ENCODE measurements at places on chromosomes 5 and 9.

DNA sequence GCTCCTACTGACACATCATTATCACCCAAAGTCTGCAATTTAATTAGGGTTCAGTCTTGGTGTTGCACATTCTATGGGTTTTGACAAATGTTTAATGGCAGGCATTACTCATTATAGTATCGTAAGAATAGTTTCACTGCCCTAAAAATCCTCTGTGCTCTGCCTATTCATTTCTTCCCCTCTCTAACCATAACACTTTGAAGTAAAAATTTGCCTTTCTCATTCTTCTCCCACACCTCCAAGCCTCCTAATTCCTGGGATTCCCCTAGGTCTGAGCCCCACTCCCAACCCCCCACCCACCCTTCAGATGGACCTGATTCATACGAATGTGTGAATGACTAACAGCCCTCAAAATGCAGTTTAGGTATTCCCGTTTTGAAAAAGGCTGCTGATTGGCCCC lies 18.4 kb downstream of the ENC1 start:
- no peak for DNase-seq

DNA sequence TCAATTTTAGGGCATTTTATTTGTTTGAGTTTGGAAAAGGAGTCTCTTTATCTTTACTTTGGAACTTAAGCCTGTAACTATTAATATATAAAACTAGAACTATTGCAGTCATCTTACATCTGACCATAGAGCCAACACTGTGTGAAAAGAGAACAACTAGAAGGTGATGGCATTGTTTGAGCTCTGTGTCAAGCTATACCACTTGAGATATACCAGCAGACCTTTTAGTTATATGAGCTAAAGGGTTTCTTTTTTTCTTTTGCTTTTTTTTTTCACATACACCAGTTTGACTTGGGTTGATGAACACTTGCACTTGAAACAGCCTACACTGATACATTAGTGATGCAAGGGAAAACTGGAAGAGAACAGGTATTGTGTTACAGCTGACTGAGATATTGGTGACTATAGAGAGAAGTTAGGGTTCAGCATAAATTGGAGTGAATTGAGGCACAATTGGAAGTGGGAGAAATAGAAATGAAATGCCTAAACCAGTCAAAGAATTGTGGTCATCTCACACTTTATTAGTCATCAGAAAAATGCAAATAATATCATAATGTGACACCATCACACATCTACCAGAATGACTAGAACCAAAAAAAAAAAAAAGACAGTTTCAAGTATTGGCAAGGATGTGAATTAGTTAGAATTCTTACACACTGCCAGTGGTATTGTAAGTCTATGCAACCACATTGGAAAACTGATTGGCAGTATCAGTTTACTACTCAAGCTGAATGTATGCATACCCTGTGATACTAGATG lies 60.9 kb downstream of the ADRB2 start:
- no peak for DNase-seq

DNA sequence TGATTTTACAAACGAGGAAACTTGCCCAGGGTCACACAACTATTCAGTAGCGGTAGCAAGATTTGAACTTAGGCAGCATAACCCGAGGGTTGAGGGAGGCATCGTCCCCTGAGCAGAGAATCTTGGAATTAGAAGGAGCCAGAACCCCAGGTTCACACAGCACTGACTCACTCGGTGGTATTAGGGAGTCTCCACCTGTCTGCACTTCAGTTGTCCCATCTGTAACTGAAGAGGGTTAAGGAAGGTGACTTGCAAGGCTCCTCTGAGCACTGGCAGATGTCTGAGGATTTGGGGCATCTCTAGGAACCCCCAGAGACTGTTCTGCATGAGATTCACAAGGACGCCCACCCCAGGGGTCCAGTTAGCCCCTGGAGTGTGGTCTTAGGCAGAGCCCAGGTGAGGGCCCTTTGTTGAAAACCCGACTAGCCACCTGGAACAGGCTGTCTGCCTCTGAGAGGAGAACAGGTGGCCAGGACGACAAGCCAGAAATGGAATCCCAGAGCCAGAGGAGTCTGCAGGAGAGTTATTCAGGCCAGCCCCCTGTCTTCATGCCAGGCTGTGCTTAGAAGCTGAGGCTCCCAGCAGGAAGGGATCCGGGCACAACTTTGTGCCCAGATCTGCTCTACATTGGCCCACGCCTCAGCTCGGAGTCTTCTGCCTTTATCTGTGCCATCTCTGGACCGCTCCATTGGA lies 50.0 kb upstream of the ORM1 start:
- DNase-seq: no peak

DNA sequence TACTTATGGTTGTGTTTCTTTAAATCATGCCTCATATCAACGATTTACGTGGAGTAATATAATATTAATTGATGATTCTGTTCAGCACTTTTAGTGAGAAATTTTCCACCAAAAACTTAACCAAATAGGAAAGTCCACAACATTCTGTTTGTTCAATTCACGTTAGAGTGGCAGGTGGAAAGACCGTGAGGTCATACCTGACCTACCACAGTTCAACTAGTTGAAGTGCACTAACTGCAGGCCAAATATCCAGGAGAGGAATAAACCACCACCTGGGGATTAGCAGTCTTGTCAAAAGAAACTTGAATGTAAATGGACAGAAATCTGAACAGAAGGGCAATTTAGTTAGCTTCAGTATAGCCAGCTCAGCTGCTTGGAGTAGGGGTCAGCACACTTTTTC lies 577.7 kb downstream of the KIF4B start:
- no peak for DNase-seq

DNA sequence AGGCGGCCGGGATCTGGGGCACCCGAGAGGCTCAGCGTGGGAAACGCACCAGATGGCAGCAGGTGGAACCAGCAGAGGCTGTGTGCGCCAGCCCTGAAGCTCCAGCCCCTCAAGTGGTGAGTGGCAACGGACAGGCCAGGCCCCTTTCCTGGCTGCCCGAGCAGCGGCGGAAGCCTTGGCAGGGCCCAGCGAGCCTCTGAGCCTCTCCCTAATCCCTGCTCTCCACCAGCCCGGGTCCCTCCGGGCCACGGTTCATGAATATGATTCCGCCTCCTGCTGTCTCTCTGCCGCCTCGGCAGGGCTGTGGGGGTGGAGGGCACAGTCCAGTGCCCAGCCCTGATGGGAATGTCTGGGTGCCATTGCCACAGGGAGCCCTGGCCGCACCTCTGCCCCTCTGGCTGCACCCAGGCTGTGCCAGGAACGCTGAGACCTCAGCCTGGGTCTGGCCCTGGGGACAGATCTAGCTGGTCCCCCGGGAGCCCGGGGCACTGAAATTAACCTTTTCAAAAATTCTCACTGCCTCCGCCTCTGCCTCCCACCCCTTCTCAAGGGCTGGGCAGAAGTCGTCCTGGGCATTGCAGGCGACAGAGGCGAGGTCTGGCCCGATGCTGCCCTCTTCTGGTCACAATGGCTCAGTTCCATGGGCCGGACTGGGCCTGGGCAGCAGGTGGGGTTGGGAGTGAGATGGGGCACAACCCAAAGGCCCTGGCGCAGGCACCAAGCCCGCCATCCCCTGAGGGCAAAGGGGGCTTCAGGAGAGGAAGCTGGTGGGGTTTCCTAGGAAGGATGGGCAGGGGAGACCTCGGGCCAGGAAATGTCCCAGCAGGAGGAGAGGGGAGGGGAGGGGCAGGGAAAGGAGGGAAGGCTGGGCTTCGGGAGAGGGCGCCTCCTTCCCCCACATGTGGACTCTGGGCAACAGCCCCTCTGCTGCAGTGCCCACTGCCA lies 20.3 kb downstream of the CCDC187 start:
- DNase-seq: peak; percentile 36

DNA sequence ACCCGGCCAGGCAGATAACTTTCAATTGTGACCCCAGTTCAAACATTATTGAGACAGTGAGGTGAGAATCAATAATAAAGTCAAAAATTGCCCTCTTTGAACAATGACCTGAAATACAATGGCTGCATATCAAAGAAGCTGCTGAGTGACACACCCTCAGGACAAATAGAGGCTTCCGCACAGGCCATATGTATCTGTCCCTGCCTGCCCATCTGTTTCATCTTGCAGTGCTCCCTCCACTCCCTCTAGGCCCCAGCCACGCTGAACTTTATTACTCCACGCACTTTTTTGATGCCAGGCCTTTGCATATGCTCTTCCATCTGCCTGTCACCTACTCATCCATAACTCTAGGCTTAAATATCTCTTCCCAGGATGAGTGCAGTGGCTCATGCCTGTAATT lies 15.9 kb upstream of the PFDN1 start:
- no peak for DNase-seq

GRCh38 chr9:69149321-69149807 lies 24.7 kb upstream of the TJP2 start:
- no peak for DNase-seq

GRCh38 chr5:160641405-160641804 lies 210.6 kb downstream of the ATP10B start:
- no peak for DNase-seq

- DNase-seq: no peak
Measured at GRCh38 chr5:15702102-15702501, 202.1 kb downstream of the FBXL7 start.

GRCh38 chr5:149038336-149039080 lies 24.4 kb downstream of the SH3TC2 start:
- DNase-seq: no peak

DNA sequence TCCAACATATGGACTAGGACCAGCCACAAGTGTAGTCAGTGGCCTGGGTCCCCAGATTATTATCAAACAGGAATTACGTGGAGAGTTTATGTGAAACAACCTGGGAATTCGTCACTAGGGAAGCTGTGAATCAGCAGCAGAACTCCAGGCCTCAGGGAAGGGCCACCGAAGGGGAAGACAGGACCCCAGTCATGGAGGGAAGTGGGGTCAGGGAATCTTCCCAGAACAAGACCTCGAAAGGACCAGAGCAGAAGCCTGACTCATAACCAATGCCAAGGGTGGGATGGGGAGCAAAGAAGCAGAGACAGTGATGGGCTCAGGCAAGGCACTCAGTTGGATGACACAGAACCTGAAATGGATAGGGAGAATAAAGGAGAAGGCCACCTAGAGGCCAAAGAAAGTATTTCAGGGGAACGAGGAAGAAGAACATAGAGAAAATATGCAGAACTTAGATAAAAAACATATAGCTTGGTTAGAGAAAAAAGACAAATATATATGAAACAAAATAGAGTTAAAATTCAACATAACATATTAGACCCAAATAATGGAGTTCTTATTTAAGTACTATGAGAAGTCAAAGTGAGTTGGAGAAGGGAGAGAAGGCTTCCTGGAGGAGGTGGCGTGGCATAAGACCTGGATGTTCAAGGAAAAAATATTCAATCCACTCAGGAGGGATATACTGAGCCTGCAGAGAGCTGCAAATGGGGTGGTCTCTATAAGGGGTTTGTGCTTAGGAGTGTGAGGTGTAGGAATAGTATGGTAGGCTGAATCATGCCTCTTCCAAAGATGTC lies 66.7 kb upstream of the CAST start:
- DNase-seq: no peak

GRCh38 chr9:133587466-133587865 lies 21.7 kb downstream of the FAM163B start:
- DNase-seq: no peak

DNA sequence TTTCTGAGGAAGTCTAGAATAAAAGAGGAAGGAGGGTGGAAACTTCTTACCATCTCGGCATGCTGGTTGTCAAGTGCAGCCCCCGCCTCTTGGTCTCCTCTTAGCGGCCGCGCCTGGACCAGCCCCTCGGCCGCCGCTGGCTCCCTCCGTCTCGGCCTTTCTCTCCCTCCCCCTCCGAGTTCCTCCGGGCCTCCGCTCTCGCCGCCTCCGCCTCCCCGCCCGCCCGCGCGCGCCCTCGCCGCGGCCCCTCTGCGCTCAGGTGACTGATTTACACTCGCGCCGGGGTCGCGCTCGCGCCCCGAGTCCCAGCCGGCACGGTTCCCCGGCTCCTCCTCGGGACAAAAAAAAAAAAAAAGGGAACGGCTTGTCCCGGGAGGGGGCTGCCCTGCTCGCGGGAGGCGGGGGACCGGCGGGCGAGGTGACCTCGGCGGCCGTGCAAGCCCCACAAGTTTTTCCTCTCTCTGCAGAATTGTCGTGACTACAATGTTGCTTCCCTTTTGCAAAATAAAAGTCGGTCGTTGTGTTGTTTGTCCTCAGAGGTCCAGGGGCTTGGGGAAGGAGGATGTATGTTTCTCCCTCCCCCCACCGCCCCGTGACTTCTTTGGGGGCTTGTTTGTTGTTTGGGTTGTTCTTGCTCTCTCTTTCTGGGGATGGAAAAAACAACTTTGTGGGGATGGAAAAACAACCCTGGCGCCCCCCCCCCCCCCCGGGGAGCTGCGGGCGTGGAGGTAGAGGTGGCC lies at the start of gene BNC2:
Gene BNC2 (minus strand): TSS at position 75 of the 740 bp plus-strand sequence. CDS start 22 bp downstream, at position 53.
- no peak for DNase-seq

DNA sequence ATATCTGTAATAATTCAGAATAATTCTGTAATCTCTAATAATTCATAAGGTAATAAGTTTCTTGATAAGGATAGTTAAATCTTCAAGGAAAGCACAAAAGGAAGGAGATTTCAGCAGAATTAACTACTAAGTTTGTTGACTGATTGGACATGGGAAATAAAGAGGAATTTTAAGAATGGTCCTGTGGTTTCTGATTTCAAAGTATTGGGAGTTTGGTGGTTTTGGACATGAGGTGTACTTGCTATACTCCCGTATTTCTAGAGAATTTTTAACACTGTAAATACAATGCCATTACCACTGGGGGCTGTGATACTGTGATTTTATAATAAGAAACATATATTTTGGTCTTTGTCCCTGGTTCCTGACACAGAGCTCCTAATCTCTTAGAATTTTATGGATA lies 123.9 kb downstream of the UNC13B start:
- DNase-seq: no peak

- DNase-seq: no peak
Measured at GRCh38 chr9:87512311-87512710, 14.6 kb downstream of the DAPK1 start.

DNA sequence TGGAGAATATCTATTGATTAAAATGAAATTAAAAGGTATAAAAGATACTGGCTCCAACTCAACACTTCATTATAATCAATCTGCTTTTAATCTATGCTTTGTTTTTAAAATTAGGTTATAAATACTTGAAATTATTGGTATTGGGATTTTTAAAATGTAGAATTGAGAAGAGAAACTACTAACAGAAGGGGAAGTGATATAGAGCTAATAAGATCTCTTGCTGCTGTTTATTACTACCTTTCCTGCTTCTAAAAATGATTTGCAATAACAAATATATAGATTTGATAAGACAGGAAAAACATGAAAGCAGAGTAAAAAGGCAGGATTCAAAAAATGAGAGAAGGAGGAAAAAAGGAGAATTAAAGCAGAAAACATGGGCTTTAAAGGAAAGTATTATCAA lies 209.3 kb upstream of the NREP start:
- no peak for DNase-seq

GRCh38 chr5:33474931-33475499 lies 34.2 kb downstream of the TARS1 start:
- no peak for DNase-seq

- DNase-seq: no peak
Measured at GRCh38 chr5:104344809-104345208, 782.2 kb upstream of the NUDT12 start.
